Ascending aorta (tissue), 2 donors: ENCODE measurements at places on chromosomes 3 and 15.

DNA sequence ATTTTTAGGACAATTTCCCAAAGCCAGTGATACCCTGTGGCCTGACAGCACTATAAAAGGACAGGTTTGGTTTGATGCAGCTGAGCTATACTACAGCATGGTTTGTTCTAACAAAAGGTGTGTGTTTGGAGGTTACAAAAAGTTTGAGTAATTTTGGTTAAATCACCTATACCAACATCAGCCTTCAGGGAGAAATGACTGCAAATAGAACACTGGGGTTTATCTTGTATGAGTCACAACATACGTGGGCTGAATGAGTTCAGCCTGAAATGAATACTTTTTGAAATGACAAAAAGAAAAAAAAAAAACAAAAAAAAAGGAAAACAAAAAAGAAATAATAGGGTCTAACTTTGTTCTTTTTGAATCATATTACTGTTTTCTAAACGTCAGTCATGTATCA lies 345.7 kb downstream of the CNTN3 start:
- no peaks in the 10 kb centered on the region for H3K27me3 ChIP-seq
- no peak overlapping the region for H3K4me3 ChIP-seq
- no peak for DNase-seq
- H3K27ac ChIP-seq, result no peak overlapping the region
- H3K36me3 ChIP-seq, result no peaks in the 10 kb centered on the region

DNA sequence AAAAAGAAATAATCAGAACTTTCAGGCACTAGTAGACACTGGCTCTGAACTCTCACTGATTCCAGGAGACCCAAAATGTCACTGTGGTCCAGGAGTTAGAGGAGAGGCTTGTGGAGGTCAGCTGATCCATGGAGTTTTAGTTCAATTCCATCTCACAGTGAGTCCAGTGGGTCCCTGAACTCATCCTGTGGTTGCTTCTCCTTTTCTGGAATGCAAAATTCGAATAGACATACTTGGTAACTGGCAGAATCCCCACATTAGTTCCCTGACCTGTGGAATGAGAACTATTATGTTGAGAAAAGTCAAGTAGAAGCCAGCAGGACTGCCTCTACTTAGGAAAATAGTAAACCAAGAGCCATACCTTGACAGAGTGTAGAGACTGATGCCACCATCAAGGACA lies 87.3 kb upstream of the OXTR start:
- no peaks in the 10 kb centered on the region for H3K4me1 ChIP-seq
- no peak overlapping the region for H3K27ac ChIP-seq
- DNase-seq, result no peak
- H3K4me3 ChIP-seq, result no peak overlapping the region

- no peaks in the 10 kb centered on the region for H3K36me3 ChIP-seq
- H3K27ac ChIP-seq, result no peak overlapping the region
- no peaks in the 10 kb centered on the region for H3K27me3 ChIP-seq
- H3K4me1 ChIP-seq, result no peaks in the 10 kb centered on the region
- DNase-seq, result no peak
Measured at GRCh38 chr3:141538568-141539240, 51.9 kb downstream of the RASA2 start.

GRCh38 chr15:57732526-57733331 lies 26.2 kb downstream of the POLR2M start:
- no peaks in the 10 kb centered on the region for H3K36me3 ChIP-seq
- peak; percentile 70 for DNase-seq
- H3K4me3 ChIP-seq, result no peak overlapping the region
- no peaks in the 10 kb centered on the region for H3K27me3 ChIP-seq
- no peaks in the 10 kb centered on the region for H3K4me1 ChIP-seq

DNA sequence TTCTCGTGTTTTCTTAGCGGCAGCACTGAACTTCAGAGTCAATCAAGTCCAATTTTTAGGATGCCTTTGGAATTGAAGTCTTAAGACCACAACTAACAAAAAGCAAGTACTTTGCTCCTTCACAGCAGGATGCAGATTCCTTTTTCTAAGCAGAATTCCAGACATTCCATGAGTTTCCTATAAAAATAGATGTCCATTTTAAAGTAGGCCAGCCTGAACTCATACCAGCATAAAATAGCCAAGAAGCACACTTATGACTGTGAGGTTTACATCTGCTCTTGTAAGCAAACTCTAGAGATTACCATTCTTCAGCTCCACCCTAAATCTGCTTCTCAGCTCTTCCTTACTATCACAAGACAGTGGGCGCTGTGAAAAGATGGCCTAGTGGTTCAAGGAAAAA lies 85.8 kb downstream of the THBS1 start:
- H3K36me3 ChIP-seq, result no peaks in the 10 kb centered on the region
- peaks cover 7% of the 10 kb centered on the region for H3K4me1 ChIP-seq
- no peak for DNase-seq
- no peak overlapping the region for H3K4me3 ChIP-seq

DNA sequence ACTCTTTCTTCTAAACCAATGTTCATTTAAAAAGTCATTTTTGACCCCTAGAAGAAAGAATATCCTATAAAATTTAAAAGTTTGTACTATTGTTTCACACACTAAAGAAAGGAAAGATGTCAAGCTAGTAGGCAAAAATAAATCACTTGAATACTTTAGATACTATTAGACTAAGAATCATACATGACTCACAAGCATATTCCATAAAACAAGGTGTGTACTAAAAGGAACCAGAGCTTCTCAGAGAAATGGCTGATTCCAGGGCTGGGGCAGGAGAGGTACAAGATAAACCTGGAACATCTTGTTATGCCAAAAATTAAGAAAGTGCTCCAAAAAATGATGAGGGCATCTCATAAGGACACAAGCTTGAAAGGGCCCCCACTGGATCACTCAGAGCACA lies 8.7 kb downstream of the DLG1 start:
- H3K36me3 ChIP-seq, result peaks cover 15% of the 10 kb centered on the region
- DNase-seq, result no peak
- no peaks in the 10 kb centered on the region for H3K4me1 ChIP-seq
- H3K4me3 ChIP-seq, result no peak overlapping the region
- H3K27me3 ChIP-seq, result no peaks in the 10 kb centered on the region

DNA sequence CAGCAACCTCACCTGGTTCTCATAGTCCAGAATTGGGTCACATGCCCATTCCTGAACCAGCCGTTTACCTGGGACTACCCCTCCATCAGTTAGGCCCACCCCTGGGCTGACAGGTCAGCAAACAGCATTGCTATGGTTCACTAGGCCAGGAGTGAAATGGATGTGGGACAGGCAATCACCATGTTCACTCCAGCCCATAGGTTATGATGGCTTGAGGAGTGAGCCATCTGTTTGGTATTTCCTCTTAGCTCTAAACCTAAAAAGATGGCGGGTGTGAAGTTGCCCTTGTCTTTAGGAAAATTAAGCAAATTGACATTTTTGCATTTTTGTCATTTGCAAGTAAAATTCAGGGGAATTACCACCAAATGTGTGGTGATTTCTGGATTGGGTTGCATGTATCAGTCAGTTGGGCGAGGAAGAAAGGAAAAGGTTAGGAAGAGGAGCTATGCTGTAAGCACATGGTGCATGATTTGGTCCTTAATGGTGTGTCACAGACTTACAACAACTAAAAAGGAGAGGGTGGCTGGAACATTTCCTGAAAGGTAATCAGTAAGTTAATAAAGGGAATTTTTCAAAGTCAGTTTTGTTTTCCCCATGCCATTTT lies 17.2 kb downstream of the NXPE3 start:
- H3K4me1 ChIP-seq, result no peaks in the 10 kb centered on the region
- peaks cover 38% of the 10 kb centered on the region for H3K36me3 ChIP-seq
- no peaks in the 10 kb centered on the region for H3K27me3 ChIP-seq
- no peak overlapping the region for H3K27ac ChIP-seq
- DNase-seq, result no peak
- no peak overlapping the region for H3K4me3 ChIP-seq

- H3K27me3 ChIP-seq, result no peaks in the 10 kb centered on the region
- no peaks in the 10 kb centered on the region for H3K36me3 ChIP-seq
- no peak for DNase-seq
- no peaks in the 10 kb centered on the region for H3K4me1 ChIP-seq
- no peak overlapping the region for H3K4me3 ChIP-seq
- H3K27ac ChIP-seq, result no peak overlapping the region
Measured at GRCh38 chr15:70435369-70435768, 328.0 kb downstream of the UACA start.

GRCh38 chr3:52524752-52525679 lies 8.6 kb downstream of the NT5DC2 start:
- peak; percentile 8 for DNase-seq
- H3K4me3 ChIP-seq, result no peak overlapping the region
- H3K36me3 ChIP-seq, result peaks cover 9% of the 10 kb centered on the region
- H3K27ac ChIP-seq, result peak overlapping the region; percentile 85
- H3K4me1 ChIP-seq, result peaks cover 18% of the 10 kb centered on the region
- H3K27me3 ChIP-seq, result no peaks in the 10 kb centered on the region

- no peaks in the 10 kb centered on the region for H3K27me3 ChIP-seq
- H3K4me3 ChIP-seq, result peak within 1 kb of the TSS; percentile 100
- no peak for DNase-seq
- H3K36me3 ChIP-seq, result no peaks in the 10 kb centered on the region
Measured at GRCh38 chr3:191329654-191330529, at the start of gene UTS2B. Gene UTS2B, minus strand, starts transcription at chr3:191330526. Its CDS starts 48,337 bp downstream, at chr3:191282189.

DNA sequence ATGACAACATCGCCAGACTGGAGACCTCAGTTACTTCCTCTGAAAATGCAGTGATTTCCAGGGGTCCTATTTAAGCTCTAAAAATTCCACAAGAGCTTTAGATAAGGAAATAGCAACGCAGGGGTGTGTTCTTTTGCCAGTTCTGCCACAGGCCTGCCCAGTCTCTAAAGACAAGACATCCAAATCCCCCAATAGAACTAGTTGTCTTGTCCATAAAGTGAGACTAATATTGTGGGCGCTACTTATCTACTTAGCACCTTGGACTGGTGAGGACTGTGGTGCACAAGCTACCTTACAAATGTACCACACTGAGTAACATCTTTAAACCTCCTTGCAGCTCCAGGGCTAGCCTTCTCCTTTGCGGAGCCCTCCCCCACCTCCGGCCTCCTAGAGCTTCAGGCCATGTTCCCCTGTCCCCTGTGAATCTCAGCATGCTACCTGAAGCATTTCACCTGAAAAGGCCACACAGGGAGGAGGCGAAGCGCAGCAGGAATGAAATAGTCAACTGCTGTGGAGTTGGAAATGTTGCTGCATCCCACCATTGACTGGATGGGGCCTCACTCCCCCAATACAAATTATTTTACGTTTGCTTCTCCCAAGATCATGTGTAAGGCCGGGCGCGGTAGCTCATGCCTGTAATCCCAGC lies 9.6 kb upstream of the LRRC2 start:
- H3K27ac ChIP-seq, result no peak overlapping the region
- H3K27me3 ChIP-seq, result peaks cover 6% of the 10 kb centered on the region
- no peak overlapping the region for H3K4me3 ChIP-seq
- H3K4me1 ChIP-seq, result no peaks in the 10 kb centered on the region
- no peak for DNase-seq

- no peaks in the 10 kb centered on the region for H3K36me3 ChIP-seq
- H3K4me3 ChIP-seq, result no peak overlapping the region
- H3K27ac ChIP-seq, result no peak overlapping the region
- DNase-seq, result no peak
- no peaks in the 10 kb centered on the region for H3K4me1 ChIP-seq
- no peaks in the 10 kb centered on the region for H3K27me3 ChIP-seq
Measured at GRCh38 chr3:151552589-151552988, 91.7 kb upstream of the IGSF10 start.

- H3K4me3 ChIP-seq, result no peak overlapping the region
- H3K36me3 ChIP-seq, result no peaks in the 10 kb centered on the region
- no peaks in the 10 kb centered on the region for H3K27me3 ChIP-seq
- peaks cover 3% of the 10 kb centered on the region for H3K4me1 ChIP-seq
- H3K27ac ChIP-seq, result no peak overlapping the region
Measured at GRCh38 chr3:60598671-60599070, 652.6 kb downstream of the FHIT start.
